Inflammatory macrophage (primary cell): ENCODE measurements at places on chromosomes 6 and 20.

DNA sequence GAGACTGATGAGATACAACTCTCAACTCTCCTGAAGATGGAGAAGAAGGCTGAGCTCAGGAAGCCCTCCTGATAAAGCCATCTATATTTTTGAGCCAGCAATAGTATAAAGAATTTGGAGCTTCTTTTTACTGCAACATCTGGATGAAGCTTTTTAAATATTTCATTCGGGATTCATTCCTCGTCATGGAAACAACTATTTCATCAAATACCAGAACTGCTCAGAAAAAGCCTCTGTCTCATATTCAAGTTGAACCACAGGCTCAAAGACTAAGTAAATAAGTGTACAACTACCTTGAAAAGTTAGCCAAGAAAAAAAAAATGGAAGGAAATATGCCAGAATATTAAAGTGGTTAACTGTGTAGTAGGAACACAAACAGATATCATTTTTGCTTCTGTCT is 37.8 kb downstream of the PTPRT start:
- DNase-seq, result no peak

DNA sequence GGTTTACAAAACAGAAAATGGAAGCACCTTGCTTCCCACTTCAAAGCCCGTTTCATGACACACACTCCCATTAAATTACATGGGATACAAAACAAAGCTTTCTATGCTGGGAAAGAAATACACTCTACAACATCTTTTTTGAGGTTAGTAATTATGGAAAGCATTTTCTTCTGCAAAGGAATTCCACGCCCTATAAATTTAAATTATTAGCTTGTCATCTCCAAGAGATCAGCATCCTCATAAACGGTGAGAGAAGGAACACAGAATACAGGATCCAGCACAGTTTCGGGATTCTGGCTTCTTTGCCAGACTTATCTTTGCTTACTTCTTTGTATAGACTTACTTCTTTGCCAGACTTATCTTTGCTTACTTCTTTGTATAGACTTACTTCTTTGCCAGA is 1.3 kb upstream of the SMPDL3A start:
- no peak for DNase-seq

DNA sequence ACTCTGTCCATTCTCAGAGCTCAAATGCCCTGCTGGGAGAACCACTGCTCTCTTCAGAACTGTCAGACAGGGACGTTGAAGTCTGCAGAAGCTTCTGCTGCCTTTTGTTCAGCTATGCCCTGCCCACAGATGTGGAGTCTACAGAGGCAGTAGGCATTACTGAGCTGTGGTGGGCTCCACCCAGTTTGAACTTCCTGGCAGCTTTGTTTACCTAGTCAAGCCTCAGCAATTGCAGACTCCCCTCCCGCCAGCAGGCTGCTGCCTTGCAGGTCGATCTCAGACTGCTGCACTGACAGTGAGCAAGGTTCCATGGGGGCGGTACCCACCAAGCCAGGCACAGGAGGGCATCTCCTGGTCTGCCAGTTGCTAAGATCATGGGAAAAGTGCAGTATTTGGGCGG is 21.8 kb upstream of the UFL1 start:
- no peak for DNase-seq

DNA sequence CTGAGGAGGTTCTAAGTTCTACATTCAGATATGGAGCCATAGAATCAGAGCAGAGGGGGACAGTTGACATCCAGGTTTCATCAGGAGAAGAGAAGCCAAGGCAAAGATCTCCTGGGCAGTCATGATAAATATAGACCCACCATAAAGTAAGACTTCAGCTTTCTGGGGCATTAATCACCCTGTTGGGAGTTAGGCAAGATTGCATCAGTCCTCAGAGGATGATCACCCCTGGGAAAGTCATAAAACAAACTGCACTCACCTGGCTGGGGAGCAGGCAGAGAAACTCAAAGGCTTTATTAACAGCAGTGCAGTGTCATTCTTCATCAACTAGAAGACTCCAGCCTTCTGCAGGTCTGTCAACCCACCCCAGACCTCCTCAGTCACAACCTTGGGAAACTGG is 301.3 kb upstream of the JARID2 start:
- no peak for DNase-seq

- no peak for DNase-seq
Measured at GRCh38 chr6:95511404-95511803, 65.9 kb upstream of the MANEA start.

DNA sequence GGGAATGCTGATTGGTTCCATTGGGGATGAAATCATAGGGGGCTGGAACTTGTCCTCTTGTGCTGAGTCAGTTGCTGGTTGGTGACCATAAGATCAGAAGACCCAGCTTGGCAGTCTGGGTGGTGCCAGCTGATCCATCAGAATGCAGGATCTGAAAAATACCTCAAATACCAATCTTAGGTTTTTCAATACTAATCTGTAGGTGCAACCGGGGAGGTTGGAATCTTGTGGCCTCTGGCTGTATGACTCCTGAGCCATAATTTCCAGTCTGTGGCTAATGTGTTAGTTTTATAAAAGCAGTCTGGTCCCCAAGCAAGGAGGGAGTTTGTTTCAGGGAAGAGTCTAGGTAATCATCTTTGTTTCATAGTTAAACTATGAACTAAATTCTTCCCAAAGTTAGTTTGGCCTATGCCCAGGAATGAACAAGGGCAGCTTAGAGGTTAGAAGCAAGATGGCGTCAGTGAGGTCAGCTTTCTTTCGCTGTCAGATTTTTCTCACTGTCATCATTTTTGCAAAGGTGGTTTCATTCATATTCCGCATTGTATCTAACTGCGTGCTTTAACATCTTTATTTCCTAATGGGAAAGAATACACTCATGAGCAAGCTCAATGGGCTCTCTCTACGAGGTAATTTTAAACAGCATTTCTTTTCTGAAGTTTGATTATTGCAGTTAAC is 2.0 kb downstream of the ARMH2 start:
- DNase-seq, result no peak

DNA sequence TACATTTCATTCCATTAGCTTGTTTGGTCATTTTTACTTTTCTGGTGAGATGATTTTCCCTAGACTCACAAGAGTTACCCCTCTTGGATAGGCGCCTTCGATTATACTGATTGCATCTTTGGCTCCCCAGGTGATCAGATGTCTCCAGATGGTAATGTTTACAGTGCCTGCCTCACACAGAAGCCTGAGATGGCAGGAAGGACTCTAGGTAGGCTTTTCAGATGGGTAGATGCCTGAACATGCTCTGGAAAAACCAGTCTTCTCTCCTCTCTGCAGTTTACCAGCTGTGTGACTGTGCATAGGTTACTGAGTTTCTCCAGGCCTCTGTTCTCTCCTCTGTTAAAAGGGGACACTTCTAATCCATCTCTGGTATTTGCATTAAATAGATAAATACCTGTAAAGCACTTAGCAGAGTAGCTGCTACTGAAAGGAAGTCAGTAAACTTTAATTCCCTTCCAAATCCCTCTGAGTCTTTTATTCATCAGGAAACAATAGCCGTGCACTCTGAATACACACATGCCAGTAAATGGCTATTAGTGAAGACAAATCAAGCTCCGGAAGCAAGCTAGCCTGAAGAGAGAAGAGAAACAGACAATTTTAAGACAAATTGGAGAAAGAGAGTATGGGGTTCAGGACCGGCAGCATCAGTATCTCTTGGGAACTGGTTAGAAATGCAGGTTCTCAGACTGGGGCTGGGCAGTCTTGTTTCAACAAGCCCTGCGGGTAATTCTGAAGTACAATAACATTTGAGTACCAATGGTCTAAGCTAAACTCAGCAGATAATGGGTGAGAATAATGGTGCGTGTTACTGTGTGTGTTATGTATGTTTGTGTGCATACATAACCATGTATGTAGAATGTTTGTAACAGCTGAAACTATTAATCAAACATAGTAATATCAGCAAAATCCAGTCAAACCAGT is 139.4 kb downstream of the UST start:
- DNase-seq, result no peak

DNA sequence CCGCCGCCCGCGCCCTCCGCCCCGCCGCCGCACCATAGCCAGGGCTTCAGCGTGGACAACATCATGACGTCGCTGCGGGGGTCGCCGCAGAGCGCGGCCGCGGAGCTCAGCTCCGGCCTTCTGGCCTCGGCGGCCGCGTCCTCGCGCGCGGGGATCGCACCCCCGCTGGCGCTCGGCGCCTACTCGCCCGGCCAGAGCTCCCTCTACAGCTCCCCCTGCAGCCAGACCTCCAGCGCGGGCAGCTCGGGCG is 1.5 kb downstream of the FOXC1 start:
- DNase-seq, result no peak

GRCh38 chr20:41047975-41048305 is 19.3 kb downstream of the TOP1 start:
- DNase-seq, result peak; percentile 35

GRCh38 chr6:134721060-134721405 is 228.9 kb downstream of the ALDH8A1 start:
- no peak for DNase-seq

DNA sequence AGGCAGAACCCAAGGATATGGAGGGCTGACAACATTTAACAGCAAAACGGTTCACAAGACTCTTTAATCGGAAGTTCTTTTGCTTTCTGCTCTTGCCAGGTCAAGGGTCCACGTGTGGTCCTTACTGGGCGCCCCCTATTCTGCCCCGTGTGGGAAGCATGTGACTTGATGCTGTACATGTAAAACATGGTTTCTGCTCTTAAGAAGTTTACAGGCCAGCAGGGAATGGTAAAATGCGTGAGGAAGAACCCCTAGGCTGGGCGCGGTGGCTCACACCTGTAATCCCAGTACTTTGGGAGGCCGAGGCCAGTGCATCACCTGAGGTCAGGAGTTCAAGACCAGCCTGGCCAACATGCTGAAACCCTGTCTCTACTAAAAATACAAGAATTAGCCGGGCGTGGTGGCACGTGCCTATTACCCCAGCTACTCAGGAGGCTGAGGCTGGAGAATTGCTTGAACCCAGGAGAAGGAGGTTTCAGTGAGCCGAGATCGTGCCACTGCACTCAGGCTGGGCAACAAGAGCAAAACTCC is 19.3 kb downstream of the ZNF217 start:
- DNase-seq, result no peak

- DNase-seq, result peak; percentile 84
Measured at GRCh38 chr6:37242429-37243052, 15.0 kb upstream of the TBC1D22B start.

- no peak for DNase-seq
Measured at GRCh38 chr6:21666853-21667681, 73.5 kb downstream of the SOX4 start.

GRCh38 chr6:37531437-37532036 is 31.8 kb upstream of the CCDC167 start:
- no peak for DNase-seq

DNA sequence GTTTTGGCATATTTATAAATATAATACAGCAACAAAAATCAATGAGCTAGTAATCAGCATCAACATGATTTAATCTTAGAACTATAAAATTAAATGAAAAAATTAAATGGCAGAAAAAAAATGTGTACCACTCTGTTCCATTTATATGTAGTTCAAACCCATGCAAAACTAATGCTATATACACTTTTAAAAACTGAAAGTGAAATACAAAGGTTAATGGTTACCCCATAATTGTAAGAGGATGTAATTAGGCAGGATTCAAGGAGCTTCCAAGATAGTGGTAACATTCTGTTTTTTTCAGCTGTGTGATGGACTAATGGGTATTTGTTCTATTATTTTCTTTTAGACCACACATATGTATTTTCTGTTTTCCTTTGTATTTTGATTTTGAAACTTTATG is 492.1 kb downstream of the UTRN start:
- DNase-seq, result no peak

- DNase-seq, result peak; percentile 46
Measured at GRCh38 chr6:2020909-2021308, 224.5 kb downstream of the GMDS start.

DNA sequence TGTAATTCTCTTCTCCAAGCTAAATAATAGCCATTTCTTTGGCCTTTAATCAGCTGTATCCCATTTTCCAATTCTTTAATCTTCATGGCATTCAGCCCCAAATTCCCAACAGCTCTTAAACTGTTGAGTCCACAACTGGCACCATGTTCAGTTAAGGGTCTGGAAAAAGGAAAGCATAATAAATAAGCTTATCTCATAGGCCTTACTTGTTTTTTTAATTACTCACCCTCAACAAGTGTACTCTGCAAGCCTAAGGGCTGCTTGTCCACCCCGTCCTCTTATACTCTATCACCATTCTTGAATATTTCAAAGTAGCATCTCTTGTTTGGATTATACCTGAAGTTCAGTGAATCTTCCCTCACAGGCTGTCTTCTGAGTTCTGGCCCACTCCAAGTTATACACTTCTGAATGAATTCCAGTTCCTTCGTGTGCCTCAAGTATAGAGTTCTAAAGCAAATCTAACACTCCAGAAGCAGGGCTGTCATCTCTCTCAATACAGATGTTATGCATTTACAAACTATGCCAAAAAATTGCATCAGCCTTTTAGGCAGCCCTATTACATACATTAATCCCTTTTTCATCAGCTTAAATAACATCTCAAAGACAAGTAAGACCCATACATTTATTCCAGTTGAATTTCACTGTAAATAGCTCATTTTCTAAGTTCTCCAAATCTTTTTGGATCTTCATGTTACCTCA is 98.7 kb downstream of the COL21A1 start:
- DNase-seq, result no peak

DNA sequence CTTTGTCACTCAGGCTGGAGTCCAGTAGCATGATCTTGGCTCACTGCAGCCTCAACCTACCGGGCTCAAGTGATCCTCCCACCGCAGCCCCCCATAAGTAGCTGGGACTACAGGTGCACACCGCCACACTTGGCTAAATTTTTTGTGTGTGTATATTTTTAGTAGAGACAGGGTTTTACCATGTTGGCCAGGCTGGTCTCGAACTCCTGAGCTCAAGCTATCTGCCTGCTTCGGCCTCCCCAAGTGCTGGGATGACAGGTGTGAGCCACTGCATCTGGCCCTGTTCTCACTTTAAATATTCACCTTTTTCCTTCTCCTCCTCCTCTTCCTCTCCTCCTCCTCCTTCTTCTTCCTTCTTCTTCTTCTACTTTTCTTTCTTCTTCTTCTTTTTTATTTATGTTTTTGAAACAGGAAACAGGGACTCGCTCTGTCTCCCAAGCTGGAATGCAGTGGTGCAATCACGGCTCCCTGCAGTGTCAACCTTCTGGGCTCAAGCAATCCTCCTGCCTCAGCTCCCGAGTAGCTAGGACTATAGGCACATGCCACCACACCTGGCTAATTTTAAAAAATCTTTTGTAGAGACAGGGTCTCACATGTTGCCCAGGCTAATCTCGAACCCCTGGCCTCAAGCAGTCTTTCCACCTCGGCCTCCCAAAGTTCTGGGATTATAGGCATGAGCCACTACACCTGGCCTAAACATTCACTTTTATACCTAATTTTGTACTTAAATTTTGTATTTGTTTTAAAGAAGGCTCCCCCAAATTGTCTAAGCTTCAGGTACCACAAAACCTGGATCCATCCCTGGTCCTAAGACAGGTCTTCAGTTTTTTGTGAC is 47.2 kb upstream of the NCOA3 start:
- DNase-seq, result peak; percentile 11

DNA sequence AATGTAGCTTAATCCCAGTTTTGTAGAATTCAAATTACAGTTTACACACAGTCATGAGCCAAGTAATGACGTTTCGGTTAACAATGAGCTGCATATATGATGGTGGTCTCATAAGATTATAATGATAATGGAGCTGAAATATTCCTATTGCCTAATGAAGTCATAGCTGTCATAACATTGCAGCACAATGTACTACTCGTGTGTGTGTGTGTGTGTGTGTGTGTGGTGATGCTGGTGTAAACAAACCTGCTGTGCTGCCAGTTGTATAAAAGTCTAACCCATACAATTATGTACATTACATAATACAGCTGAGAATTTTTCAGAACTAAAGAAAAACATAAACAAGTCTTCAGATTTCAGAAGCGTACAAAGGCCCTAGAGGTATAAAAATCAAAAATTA is 66.7 kb upstream of the ARID1B start:
- no peak for DNase-seq
